Coronary artery (tissue), 2 donors: ENCODE measurements at places on chromosomes 5 and 9.
A peak's percentile ranks its signal among the peaks of the same experiment; 100 is the strongest.

DNA sequence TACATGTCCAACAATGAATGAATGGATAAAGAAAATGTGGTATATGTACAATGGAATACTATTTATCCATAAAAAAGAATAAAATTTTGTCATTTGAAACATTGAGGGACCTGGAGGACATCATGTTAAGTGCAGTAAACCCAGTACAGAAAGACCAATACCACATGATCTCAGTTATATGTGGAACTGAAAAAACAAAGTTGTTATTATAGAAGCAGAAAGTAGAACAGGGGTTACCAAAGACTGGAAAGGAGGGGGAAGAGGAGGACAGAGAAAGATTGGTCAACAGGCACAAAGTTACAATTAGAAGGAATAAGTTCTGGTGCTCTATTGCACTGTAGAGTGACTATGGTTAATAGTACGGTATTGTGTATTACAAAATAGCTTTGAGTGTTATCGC is 233.8 kb downstream of the SEMA6A start:
- DNase-seq: no peak

- no peak for DNase-seq
Measured at GRCh38 chr5:80937584-80938356, 22.4 kb upstream of the RASGRF2 start.

GRCh38 chr9:105883847-105884246 is 189.5 kb downstream of the TMEM38B start:
- DNase-seq: no peak

DNA sequence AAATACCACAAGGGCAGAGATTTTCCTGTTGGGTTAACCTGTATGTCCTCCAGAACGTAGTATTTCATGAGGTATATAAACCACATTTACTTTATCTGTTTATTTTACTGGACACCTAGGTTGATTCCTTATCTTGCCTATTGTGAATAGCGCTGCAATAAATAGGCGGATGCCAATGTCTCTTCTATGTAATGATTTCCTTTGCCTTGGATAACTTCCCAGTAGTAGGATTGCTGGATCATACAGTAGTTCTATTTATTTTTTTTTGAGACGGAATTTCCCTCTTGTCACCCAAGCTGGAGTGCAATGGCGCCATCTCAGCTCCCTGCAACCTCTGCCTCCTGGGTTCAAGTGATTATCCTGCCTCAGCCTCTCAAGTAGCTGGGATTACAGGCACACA is 15.6 kb upstream of the TUT7 start:
- no peak for DNase-seq

DNA sequence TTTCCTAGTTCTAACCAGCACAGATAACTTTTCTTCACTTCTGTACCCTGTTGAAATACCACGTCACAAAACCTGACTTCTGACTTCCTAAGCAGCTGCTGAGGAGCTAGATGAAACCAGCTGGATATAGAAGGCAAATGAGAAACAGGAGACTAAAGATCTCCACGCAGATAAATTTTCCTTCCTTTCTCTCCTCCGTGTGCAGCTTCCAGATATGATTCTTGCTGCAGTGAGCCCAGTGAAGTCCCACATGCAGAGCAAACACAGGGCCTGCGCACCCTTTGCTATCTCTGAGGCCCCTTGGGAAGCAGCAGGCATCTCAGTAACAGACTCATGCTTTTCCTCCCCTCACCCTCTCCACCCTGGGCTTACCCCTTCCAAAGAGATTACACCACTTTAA is 1638.3 kb downstream of the MAT2B start:
- no peak for DNase-seq

- DNase-seq: no peak
Measured at GRCh38 chr9:131417264-131418142, 23.6 kb downstream of the PRRC2B start.

GRCh38 chr9:135551456-135551855 is 5.5 kb downstream of the OBP2A start:
- DNase-seq: no peak

- no peak for DNase-seq
Measured at GRCh38 chr5:61416420-61416819, 84.4 kb downstream of the ZSWIM6 start.

GRCh38 chr5:122638581-122638980 is 136.3 kb upstream of the SNX2 start:
- DNase-seq: no peak

GRCh38 chr9:12094046-12094445 is 599.1 kb upstream of the TYRP1 start:
- DNase-seq: no peak

DNA sequence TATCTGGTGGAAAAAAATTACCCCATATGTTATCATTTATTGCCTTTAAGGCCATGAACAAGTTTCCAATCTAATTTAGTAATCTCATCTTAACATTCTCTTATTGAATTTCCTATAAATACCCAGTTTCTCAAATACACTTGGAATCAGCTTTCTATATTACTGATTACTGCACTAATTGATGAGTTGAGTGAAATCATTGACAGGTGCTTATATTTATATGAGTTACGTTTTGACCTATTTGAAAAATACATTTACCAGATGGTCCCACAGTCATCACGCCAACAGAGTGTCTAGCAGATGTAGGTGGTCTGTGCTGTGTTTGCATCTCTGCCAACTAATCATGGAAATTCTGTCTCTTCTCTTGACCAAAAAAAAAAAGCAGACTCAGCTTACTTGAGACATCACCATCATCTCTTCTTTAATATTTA is 307.3 kb upstream of the NREP start:
- no peak for DNase-seq

DNA sequence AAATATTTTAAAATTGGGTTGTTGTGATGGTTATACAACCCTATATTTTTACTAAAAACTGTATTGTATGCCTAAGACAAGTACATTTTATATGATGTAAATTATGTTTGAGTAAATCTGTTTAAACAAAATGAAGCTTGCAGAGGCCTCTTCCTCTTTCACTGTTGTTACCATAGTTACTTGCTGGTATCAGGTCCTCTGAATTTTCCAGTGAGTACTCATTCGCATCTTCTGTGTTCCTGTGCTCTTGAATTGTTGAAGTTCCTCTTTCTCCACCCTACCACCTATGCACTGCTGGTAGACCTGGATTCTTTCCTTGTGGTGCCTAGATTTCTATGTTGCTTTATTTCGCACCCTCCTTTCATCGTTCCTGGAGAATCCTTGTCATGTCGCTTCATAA is 938.5 kb upstream of the ACO1 start:
- no peak for DNase-seq

DNA sequence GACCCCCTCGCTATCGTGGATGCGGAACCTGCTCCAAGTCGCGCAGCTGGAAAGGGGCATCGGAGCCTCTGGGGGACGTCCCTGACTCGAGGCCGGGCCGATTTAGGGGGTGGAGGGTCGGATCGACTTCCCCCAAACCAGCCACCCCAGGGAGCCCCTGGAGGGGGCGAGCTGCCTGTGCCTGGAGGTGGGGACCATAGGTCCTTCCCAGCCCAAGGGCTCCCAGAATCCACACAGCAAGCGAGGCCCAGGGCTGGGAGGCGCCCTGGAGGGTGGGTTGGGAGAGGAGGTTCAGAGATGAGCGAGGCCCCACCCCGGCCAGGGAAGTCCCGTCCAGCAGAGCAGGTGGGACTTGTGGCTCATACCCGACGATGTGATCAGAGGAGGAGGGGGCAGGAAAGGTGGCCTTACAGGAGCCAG is 147.6 kb downstream of the GAPVD1 start:
- DNase-seq: no peak

DNA sequence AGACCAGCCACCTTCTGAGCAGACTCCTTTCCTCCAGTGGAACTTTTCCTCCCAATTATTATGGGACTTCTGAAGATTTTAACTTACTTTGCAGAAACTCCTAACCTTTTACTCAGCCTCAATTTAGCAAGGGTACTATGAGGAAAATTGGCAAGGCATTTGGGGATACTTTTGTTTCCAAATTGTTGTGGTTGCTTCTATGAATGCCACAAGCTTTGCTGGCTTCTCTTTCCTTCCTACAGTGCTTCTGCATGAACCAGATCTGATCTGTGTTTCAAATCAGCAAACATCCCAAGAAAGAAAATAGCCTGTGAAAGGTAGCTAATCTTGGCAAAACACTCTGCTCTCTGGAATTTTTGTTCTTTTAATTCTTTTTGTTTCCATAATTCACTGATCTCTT is 57.3 kb upstream of the TAF11L2 start:
- no peak for DNase-seq

DNA sequence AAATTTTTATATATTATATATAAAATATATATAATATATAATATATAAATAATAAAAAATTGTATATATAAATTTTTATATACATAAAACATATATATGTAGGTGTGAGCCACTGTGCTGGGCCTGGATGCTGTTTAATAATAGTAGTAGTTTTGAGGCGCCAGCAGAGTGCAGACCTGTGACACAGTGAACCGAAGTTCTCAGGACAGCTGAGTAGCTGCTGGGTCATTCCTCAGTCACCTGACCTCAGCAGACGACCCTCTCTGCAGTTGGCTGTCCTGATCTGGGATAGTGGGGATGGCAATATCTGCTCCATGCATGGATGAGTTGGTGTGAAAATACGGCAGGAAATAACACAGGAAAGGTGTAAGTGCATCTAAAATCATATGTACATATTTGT is 3.3 kb upstream of the SNX18 start:
- DNase-seq: no peak

- DNase-seq: no peak
Measured at GRCh38 chr5:14245132-14245925, 102.2 kb downstream of the TRIO start.

DNA sequence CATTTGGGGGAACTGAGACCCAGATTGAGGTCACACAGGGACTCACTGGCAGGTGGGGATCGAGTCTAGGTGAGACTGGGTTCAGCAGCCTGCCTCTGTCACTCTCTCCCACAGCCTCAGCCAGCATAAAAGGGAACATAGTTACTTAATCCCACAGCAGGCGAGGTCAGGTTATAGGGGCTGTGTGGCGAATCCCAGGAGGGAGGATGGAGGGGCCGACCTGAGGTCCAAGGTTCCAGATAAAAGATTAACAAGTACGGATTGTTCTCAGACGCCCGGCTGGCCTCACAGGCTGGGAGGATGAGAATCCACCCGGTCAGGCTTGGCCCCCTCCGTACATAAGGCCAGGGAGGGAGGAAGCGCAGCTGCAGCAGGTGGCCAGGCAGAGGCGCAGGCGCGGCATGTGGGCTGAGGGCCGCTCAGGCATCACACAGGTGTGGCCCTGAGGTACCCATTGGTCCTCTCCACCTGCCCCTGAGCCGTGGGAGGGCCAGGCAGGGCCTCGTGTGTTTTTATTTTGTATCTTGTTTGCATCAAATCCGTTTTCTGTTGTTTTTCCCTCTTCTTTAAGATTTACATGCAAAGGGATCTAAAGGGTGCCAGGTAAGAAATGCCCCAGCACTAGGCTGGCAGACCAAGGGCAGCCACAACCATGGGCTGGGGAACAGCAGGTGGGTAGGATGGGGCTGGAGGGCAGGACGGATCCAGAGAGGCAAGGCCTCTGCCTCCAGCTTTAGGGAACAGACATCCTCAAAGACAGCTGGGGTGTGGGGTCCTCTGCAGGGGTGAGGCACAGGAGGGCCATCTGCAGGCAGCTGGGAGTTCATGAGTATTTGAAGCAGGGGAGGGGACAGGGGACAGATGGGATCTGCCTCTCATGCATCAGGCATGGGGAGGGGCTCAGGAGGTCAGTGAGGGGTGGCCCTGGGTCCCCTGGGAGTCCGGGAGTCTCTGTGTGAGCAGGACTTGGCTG is 3.6 kb downstream of the SUSD3 start:
- DNase-seq: no peak

- DNase-seq: no peak
Measured at GRCh38 chr9:69324549-69325401, at the start of gene ENTREP1. TSS of gene ENTREP1 (plus strand) at chr9:69325215. CDS start at chr9:69325310, 95 bp downstream.

- DNase-seq: no peak
Measured at GRCh38 chr5:91409304-91409703, 26.2 kb upstream of the ARRDC3 start.

GRCh38 chr9:121581786-121582600 is 69.4 kb upstream of the DAB2IP start:
- DNase-seq: no peak

DNA sequence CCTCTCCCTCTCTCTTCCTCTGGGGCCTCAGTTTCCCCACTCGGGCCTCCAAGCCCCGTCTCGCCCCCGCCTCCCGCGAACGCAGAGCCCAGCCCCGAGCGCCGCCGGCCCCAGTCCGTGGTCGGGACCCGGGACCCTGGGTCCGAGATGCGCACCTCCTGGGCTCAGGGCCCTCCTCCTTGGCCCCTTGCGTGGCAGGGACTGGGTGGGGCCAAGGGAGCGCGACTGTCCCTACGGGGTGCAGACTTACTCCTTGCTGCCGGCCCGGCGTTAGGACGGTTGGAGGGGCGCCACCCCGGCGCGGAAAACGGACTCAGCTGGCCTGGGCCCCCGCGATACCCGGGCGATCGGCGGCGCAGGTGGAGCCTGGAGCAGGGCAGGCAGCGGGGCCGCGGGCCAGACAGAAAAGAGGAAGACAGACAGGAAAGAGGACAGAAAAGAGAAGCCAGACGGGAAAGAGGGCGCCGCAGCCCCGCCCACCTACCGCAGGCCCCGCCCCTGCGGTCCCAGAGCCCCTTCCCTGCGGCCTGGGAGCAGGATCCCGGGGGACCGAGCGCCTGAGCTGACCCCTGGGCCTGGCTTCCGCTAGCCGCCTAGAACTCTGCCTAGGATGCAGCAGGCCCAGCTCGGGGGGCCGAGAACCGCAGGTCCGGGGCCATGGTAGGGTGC is at the start of gene GBGT1:
TSS of gene GBGT1 (minus strand) at position 411 of the 669 bp plus-strand sequence. CDS start 1,502 bp downstream, outside the sequence.
- DNase-seq: peak; percentile 81

DNA sequence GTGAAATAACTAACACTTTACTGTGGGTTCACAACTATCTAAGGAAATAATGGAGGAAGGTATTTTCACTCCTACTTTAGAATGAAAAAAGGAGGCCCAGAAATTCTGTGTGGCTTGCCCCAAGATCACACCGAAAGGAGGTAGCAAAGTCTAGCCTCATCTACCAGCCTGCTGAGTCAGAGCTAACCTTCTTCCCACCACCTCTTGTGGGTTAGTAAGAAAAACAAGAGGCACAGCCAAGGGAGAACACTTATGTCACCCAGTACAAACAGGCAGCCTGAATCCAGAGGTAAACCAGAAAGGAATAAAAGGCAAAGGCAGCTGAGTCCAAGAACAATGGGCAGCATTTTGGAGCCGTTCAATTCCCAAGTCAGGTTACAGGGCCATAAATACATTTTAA is 91.9 kb upstream of the RASEF start:
- DNase-seq: no peak

DNA sequence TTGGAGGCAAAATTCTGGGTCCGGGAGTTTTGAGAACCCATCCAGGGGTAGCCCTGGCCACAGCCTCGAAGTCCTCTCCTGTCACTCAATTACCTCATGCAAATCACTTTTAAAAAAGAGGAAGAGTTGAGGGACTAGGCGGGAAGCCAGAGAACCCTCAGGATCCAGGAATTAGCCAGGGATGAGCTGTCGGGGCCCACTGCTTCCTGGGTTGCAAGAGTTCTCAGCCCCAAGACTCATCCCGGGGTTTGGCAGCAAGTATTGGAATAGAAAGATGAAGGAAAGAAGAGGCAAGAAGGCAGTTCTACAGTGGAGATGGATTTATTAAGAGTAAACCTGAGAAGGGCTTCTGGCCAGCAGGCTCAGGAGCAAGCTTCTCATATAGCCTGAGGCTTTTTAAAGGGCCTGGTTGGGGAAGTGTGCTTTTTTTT is 25.6 kb downstream of the C9orf50 start:
- no peak for DNase-seq

GRCh38 chr5:149549461-149550267 is 1.6 kb downstream of the CSNK1A1 start:
- DNase-seq: peak; percentile 77
